ENCODE measurements at places on chromosomes 7 and 10.

DNA sequence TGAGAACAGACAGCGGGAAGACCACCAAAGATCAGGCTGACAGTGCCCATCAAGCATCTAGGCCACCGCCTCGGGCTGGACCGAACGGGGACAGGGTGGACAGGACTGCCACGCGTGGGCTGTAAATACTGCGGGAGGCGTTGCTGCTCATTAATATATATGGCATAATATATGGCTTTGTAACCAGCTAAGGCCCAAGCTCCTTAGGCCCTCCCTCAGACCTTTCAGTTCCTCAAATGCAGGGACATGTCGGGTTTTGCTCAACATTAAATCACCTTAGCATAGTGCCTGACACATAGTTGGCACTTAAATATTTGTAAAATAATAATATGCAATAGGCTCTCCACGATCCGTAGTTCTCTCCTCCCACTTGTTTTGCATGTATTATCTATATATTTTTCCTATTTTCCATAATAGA lies 402 bp upstream of the TMEM168 start:
- DNase-seq: peak; percentile 53

DNA sequence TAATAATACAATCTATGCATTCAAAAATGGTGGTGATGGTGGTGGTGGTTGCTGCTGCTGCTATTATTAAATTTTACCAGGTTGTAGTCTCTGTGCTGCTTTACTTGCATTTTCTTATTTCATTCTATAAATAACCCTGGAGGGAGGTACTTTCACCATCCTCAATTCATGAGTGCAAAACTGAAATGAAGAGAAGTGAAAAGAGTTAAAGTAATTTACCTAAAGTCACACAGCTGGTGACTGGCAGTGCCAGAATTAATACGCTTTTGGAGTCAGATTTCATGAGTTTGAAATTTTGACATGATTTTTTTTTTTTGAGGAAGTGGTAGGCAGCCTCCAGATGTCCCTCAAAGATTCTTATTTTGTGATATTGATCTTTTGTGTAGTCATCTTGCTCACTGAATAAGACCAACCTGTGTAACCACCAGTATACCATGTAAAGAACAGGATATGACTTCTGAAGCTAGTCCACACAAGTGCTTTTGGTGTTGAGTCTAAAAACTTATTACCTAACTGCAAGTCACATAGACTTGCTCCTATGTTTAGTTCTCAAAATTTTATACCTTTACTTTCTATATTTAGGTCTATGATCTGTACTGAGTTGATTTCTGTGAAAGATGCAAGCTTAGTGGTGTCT lies 218.8 kb downstream of the ZWINT start:
- DNase-seq: no peak

- DNase-seq: no peak
Observed at GRCh38 chr10:69319841-69320316, 41.6 kb downstream of the HK1 start.

- DNase-seq: no peak
Observed at GRCh38 chr7:158766570-158767281, 62.1 kb upstream of the NCAPG2 start.

DNA sequence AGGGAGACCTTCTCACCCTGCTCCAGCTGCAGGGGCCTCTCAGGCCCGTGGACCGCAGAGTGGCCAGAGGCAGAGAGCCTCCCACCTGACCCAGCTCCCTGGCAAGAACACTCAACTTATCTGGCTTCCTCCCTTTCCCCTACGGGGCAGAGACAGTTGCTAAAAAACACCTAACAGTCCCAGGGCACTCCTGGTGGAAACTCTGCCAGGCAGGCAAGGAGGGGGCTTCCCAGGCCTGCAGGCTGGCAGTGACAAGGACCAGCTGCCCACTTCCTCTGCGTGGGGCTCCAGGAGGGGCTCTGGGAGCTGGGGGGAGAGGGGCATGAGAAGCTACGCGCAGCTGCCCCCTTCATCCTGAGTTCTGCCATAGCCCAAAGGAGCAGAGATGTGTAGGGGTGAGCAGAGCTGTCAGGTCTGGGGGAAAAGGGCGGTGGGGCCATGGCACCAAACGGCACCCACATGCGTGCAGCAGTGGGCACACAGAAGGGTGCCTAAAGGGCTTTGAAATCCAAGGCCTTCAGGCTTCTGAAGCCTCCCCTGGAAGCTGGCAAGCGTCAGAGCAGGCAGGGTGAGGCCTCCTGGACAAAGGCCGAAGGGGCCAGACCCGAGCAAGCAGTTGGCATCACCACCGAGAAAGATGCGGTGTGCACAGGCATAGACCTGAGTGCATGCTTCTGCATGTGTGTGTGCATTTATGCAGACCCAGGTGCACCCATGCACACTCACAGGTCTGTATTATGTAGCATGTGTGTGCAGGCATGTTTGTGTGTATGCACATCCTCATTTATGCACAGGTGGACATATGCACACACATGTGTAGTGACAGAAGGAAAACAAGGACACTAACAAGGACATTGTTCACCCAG lies 14.4 kb downstream of the SPOCK2 start:
- no peak for DNase-seq

- DNase-seq: peak; percentile 61
Observed at GRCh38 chr10:89302625-89303024, 779 bp downstream of the IFIT2 start.

- DNase-seq: no peak
Observed at GRCh38 chr7:155124706-155125105, 54.6 kb downstream of the HTR5A start.

- DNase-seq: no peak
Observed at GRCh38 chr10:15188603-15189002, 20.1 kb upstream of the NMT2 start.

DNA sequence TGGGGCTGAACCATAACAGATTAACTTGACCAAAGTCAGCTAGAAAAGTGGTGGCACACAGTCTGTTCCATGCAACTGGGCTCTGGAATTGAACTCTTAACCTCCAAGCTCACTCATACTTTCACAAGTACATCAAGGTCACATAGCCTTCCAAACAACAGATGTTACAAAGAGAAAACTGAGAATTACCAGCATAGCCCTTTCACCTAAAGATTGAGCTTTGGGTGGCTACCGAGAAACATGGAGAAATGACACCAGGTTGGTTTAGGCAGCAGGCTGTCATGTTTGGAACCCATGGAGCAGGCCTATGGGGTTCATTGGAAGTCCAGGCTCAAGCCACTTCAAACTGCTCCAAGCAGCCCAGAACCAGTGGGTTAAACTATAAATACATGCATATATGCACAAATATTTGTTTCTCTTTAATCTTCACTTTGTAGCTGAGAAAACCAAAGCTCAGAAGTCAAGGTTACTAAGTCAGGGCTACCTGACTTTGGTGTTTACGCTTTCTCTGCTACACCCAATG lies 59.1 kb downstream of the MALSU1 start:
- DNase-seq: no peak

DNA sequence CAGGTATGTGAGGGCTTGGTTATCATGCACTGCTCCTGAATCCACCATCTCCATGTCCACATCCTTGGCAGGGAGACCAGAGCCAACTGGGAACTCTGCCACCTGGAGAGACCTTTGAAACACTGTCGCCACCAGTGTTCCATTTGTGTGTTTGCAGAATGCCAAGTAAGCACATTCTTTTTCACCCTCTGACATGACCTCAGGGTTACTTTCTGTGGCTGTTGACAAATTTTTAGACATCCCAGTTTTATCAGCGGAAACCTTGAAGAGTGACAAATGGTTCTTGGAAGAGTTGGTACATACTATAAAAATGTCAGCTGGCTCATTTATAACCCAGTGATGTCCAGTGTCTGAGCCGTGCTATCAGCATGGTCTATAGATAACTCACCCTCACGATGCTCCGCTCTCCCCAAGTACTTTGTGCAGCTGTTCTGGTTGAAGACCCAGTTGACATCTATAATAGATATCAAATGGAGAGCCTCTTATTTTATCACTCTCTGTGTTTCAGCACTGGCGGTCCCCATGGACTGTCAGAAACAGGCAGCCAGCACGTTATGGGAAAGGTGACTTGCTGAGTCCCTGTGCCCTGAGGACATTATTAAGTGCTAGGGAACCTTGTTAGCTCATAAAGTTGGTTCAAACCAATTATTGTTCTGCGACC lies 563.1 kb upstream of the GALNT17 start:
- no peak for DNase-seq

DNA sequence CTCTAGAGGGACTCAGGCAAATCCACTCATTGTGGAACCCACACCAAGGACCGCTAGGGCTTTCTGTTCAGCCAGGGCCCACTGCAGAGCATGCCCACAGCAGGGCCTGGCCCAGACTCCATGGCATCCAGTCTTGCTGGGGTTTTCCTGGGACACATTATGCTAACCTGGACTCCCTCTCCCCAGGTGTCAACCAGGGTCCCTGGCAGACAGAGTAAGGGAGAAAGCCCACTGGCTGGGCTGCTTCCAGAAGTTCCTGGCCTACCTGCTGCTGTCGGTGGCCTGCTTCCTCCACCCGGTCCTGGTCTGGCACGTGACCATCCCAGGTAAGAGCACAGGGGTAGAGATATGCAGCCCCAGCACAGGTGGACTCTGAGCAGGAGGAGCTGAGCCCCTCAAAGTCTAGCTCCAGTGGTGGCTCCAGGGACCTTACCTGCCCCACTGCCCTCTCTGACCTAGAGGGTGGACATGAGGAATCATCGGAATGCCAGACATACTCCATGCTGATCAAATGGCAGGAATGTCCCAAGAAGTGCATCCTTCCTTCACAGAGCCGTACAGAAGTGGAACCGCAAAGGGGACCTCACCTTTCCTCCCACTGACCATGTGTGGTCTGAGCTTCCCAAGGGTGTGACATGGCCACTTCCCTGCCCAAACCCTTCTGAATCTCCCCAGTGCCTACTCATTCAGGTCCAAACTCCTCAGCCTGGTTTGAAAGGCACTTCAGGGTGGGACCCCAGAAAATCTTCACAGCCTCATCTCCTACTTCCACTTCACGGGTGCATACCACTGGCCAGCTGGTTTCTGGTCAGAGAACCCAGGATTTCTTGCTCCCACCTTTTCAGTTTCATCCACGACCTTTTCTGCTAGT lies 22.5 kb downstream of the TMEM72 start:
- no peak for DNase-seq
